Effector CD4-positive, alpha-beta T cell (primary cell): ENCODE measurements at places on chromosomes 7 and 10.
A peak's percentile ranks its signal among the peaks of the same experiment; 100 is the strongest.

GRCh38 chr10:103837370-103838069, 17.9 kb downstream of the SH3PXD2A start:
- no peak for DNase-seq

- no peak for DNase-seq
Measured at GRCh38 chr10:105615715-105616365, 974.8 kb downstream of the SORCS3 start.

DNA sequence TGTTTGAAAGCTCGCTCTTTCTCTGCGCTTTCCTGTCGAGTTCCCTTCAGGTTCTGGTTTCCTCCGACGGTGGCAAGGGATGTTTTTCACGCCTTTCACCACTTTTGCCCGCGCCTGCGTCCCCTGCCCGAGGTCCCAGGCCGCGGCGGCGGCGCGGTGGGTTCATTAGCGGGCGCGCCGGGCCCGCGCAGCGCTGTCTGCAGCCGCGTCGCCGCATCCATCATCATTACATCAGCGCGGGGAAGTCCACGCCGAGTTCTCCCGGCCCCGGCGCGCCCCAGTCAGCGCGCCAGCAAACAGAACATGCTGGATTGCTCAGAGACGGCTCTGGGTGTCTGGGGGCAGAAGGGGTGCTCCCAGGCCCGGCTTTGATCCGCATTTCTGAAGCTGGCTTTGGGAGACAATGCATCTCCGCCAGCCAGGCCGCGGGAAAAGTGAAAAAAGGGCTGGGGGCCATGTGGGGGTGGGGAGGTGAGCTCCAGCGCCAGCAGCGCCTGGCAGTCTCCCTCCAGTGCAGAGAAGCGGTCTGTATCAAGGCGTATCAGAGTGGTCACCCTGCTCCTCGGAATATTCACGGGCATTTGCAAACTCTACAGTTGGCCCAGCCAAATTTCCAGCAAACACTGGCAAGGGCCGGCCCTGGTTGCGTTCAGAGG, 8.9 kb downstream of the GLI3 start:
- DNase-seq, result no peak

- no peak for DNase-seq
Measured at GRCh38 chr7:979886-980571, 3.0 kb upstream of the CYP2W1 start.

GRCh38 chr7:18573410-18574234, 78.1 kb downstream of the HDAC9 start:
- no peak for DNase-seq

GRCh38 chr10:92052741-92053140, 129.2 kb downstream of the BTAF1 start:
- DNase-seq, result no peak

DNA sequence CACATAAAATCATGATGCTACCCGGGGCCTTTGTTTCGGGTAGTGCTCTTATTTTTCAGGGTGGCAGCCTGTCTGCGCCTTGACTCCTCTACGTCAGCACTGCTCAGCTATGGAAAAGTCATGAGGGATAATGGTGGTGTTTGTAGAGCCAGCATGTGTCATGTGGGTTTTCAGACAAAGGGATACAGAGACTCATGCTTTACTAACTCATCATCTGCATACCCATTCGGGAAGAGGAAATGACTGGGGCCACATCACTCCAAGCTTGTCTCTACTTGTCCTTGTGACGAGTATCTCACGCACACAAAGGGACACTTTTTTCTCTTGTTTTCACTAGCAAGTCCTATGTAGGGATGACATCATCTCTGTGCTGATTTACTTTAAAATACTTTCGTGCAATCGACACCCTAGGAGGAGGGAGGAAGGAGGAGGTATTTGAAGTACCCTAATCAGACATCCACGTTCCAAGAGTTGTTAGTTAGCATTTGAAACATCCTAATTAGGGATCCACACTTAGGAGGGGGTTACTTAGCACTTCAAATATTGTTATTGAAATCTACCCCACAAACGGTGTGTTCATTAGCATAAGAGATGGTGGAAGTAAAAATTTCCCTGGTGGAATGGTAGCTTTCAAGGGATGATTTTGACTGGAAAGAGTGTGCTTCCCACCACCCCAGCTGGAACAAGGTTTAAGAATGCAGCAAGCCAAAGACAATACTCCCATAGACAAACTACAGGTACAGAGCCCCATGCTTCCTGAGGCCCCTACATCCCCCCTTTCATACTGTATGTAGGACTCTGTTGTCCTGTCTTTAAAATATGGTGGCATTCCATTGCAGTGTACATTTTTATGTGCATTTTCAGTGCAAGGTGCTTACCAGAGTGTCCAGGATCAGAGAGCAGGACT, 52.0 kb downstream of the THNSL1 start:
- no peak for DNase-seq

DNA sequence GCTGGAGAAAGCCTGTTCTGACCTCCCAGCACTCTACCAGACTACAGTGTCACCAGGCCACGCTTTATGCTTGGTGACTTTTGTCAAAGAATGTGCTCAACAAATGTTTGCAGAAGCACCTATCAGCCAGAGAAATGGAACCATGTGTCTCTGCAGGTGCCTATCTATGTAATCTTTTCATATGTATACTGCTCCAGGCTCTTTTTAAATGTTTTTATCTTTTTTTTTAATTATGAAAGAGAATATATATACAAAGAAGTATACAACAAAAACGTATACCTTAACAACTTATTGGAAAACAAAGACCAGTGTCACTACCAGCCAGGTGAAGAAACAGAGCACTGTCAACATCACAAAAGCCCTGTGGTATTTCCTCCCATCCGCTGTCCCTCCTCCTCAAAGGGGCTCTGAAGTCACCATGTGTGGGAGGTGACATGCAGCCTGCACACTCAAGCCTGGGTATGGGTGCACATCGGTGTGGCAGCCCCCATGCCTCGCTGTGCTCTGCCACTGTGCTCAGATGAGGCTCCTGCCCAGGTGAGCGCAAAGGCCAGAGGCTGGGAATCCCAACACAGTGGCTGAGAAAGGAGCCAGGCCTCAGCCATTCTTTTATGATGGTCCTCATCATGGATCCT, 120.6 kb downstream of the CLEC2L start:
- no peak for DNase-seq

DNA sequence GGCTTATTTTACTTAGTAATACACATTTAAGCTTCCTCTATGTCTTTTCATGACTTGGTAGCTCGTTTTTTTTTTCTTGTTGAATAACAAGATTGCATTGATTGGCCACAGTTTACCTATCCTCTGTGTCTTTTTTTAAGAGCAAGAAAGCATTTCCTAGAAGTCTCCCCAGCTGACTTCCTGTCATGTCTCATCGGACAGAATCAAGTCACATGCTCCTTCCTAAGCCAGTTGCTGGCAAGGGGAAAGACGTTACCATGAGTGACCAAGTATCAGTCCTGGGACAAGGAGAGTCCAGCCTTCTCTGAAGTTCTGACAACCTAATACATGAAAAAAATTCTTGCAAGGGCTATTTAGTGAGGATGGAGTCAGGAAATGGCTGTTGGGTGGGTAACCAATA, 24.9 kb upstream of the SFRP5 start:
- DNase-seq, result no peak

DNA sequence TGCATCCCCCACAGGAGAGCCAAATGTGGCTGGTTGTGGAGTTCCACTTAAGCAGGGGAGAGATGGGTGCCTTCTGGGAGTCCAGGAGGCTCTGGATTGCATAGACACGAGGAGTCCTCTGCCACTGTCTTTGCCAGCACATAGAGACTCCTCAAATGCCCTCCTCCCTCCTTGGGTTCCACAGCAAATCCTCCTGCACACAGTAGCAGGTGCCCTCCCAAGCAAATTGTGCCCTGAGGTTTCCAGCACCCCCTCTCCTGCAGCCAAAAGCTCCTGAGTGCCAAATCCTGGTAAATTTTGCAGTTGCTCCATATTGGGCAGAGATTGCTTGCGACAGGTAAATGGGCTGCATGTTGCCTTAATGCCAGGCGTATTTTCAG, 5.8 kb downstream of the EVX1 start:
- DNase-seq, result no peak

DNA sequence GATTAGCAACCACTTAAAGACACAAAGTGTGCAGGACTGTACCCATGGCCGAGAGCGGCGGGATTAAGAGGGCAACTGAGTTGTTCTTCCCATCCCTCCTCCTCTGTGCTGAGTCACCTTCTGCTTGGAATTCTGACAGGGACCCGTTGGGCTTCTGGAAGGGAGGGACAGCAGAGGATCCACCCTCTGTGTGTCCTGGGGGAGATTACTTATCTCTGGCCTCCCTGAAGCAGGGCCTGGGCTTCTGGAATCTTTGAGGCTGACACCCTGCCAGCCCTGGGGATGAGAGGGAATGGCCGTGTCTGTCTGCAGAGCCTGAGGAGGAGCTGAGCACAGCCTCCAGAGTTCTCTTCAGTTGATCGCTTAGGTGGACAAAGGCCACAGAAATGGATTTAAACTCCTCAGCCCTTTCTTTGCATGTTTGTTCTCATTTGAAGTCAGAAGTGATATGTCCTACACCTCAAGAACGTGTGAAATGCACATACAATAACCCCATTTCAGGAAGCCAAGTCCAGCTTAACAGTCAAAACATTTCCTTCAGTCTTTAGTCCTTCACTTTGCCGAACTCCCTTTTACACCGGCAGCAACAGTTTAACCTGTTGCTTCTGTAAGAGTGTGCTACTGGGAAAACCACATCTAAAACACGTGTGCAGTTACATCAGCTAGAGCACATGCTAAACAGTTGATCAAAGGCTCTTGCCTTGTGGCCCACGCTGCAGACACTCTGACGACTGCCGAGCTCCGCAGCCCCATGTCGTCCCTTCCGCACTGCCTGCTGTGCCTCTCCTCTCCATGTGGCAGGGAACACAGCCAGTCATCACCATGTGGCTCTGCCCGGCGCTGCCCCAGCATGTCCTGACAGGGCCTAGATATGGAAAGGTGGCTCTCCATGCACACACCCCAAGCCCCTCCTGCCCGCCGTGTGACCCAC, 55.7 kb downstream of the IKZF1 start:
- peak; percentile 79 for DNase-seq

GRCh38 chr10:119536508-119537025, 6.0 kb downstream of the RGS10 start:
- no peak for DNase-seq

- peak; percentile 12 for DNase-seq
Measured at GRCh38 chr7:43108255-43109011, 4.0 kb upstream of the HECW1 start.

- no peak for DNase-seq
Measured at GRCh38 chr10:42985436-42986316, 91.2 kb upstream of the RET start.

- DNase-seq, result no peak
Measured at GRCh38 chr10:35754519-35754918, 112.4 kb upstream of the FZD8 start.

- DNase-seq, result no peak
Measured at GRCh38 chr10:66811211-66811610, 114.6 kb upstream of the LRRTM3 start.

- DNase-seq, result no peak
Measured at GRCh38 chr7:86748843-86749719, 105.4 kb downstream of the GRM3 start.

- no peak for DNase-seq
Measured at GRCh38 chr10:65265451-65265954, 1660.3 kb upstream of the LRRTM3 start.

DNA sequence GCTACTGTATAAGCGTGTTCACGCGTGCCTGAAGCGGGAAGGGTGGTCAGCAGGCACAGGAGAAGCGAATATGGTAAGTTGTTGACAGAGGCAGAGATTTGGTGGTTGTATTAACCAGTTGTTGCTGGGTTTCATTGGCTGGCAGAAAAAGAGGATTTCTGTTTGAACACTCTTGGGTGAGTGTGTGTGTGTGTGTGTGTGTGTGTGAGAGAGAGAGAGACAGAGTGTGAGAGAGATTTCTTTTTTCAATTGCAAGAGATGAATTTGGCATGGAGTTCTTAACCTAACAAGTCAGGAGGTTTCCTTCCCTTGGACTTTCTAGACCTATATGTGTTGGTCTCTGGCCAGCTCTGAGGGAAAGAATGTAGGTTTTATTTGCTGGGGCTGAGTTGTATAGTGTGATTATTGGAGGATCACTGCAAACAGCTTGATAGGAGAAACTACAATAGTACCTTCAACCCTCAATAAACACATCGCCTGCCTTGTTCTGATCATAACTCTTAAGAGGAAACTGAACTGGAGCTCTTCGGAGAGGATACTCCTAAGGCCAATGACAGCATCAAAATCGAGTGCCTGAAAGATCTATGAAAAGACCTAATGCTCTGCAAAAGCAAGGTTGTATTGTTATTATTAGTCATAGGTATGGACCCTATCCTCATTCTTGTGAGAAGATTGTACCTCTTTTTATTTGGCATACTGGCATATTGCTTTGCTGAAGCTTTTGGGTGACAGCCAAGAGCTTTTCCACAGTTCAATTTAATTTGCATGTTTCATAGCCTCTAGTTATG, 1.2 kb downstream of the MCU start:
- DNase-seq, result no peak

GRCh38 chr10:73959484-73960243, 38.3 kb upstream of the VCL start:
- DNase-seq, result no peak

DNA sequence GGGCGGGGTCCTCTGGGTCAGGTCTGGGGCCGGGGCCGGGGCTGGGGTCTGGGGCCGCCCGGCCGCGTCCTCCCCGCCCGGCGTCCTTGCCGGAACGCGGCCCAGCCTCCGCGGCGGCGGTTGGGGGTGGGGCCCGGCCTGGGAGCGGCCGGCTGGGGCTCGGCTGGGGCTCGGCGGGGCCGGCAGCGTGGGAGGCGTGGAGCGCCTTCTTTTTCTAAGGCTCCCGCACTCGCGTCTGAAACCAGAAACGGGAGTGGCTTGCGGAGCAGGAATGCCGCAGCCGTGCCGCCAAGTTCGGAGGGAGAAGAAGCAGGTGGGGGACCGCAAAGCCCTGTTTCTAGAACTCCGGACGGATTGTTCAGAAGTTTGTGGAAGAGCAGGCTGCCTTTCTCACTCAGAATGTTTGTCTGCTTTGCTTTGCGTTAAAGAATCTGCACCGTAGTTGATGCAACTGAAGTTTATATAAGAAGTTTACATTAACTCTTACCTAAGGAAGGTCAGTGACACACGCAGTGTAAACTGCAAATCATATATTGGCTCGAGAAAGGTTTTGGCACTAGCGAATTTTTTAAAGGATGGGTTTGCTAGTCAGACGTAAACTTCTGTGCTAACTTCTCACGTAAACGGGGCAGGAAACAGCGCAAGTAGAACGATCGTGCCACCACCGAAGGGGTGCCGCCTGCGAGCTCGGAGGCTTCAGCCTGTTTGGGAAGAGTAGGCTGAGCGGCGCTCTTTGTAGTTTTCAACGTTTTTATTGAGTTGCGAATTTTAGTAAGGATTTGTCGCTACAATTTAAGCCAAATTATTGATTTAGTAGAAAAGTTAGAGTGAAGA, 729 bp downstream of the DNAJB6 start:
- DNase-seq, result peak; percentile 41

GRCh38 chr10:42783181-42783549, 570 bp downstream of the BMS1 start:
- DNase-seq, result peak; percentile 8

GRCh38 chr7:75642810-75643486, 95.8 kb downstream of the HIP1 start:
- peak; percentile 45 for DNase-seq
